Hypothalamus (tissue), 51 donors: ENCODE measurements at places on chromosomes 1 and 21.

DNA sequence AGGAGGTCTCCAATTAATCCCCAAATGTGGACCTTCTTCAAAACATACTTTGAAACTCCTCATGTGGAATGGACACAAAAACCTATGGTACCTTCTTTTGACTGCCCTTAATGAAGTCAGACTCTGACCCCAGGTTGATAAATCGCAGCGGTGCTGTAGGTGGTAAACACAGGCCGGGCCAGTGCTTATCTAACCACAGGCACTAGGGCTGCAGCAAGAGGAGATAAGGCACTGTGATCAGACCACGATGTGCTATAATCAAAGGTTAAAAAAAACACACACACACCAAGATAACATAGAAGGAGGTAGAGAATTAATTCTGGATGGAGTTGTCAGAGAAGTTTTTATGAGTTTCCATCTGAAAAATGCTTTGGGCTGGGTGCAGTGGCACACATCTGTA, 52.3 kb upstream of the SIPA1L2 start:
- DNase-seq: no peak

GRCh38 chr1:99170516-99170915, 93.8 kb upstream of the PLPPR4 start:
- DNase-seq: no peak

DNA sequence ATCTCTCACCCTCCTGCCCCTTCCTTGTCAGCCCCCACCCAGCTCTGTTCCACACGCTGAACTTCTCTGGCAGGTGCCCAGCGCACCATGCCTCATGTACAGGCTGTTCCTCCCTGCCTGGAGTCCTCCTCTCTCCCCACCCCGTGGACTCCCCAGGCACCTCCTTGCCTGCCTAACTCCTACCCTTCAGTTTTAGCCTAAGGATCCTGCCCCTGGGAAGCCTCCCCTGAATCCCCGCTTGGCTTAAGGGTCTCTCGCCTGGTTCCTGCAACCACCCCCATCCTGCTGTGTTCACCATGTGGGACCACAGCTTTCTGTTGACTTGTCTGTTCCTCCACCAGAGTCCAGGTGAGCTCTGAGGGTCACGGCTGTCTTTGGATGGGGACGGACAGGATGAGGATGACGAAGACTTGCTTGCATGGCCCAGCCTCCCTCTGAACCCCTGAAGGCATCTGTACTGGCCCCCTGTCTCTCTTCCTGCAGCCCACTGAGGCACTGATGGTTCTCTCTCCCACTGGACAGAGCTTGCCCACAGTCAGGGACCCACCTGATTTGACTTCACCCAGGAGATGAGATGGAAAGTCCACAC, 153.2 kb upstream of the C1orf174 start:
- no peak for DNase-seq

- DNase-seq: no peak
These were observed 82.8 kb upstream of the CHODL start for GRCh38 chr21:18161841-18162240.

- DNase-seq: no peak
These were observed 29.3 kb downstream of the PRDX6 start for GRCh38 chr1:173506437-173506836.

DNA sequence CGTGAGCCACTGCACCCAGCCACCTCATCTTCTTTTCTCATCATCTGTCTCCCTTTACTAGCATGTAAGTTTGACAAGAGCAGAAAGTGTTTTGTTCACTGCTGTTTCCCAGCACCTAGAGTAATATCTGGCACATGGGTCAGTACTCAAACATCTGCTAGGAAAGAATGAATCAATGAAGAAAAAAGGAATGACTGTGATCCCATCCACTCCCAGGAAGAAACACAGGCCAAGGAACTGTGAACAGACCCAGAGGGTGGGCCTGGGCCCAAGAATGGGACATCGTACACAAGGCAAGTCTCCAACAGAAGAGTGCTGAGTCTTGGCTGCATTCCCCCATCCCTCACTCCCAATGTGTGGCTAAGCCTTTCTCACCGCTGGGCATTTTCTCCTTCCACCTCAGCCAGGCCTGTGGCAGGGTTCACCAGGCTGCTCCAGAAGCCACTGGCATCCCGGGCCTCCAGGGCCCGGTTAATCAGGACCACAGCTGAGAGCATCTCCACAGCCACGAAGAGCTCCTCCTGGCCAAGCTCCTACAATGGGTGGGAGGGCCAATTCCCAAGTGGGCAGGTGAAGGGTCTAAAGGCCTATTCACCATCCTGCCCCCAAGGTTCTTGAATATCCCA, 18.4 kb downstream of the IQGAP3 start:
- no peak for DNase-seq

GRCh38 chr21:39400173-39400572, 45.4 kb downstream of the LCA5L start:
- DNase-seq: no peak

DNA sequence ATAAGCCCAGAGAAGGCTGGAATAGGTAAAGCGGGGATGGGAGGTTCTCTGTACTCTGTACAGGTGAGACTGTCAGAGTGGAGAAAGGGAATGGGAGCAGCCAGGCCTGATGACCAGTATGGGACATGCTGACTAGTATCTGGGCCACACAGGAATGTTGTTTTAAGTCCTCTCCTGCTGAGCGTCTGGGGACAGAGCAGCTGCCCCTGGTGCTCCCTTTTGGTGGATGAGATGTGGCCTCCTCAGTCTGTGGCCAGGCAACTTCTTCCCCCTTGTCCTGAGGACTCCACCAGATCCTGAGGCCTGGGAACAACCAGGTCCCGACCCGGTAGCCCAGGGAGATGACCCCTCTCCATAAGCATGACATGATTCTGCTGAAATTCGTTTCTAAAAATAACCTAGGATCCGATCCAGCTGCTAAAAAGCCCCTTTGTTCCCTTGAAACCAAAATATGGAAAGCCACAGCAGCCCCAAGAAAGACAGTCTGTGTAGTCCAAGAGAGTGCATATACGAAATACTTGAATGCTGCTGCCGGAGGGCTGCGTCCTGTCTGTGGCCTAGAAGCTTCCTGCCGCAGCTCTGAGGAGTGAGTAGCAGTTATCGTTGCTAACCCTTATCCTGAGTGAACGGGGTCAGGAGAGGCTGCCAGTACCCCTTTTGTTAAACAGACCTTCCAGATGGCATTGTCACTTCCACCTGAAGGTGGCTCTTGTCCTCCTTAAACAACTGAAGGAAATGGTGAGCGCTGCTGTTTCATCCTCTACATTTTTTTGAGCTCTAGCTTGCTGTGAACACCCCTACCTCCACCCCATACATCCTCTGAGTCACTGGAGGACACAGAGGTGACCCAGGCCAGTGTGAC, 47.1 kb downstream of the ATP2B4 start:
- DNase-seq: no peak

GRCh38 chr21:29342363-29342957, 43.7 kb downstream of the BACH1 start:
- DNase-seq: no peak

DNA sequence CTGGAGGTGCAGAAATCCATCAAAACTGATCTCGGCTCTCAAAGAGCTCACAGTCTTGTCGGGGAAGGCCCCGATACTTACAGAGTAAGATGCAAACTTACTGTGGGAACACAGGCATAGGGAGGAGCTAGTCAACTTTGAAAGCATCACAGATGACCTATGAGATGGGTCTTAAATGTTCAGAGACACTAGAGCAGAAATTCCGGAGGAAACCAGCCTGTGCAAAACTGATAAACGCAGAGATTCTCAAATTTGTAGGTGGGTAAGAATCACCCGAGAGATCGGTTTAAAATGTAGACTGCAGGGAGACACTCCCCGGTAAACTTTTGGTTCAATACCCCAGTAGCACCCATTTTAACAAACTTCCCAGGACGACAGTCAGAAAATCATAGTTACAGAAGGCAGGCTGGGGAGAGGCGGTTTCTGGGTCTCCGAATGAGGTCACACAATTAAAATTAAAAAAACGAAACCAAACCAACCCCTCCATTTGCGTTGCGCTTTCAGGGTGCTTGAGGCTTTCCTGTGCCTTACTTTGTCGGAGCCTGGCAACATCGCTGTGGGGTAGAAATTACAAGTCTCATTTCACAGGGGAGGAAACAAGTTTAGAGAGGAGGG, 755 bp upstream of the THRAP3 start:
- no peak for DNase-seq

DNA sequence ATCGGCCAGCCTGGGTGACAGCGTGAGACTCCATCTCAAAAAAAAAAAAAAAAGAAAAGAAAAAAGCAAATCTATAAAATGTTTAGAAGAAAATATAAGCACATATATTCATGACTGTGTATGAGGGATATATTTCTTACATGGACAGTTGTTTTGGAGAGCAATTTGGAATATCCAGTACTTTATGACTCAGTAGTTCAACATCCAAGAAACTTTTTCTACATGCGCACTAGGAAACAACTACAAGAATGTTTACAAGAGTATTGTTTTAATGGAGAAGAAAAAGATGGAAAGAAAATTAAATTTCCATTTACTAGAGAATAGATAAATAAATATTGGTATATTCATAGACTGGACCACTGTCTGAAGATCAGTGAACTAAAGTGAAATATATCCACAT, 77.5 kb downstream of the MAST2 start:
- no peak for DNase-seq

DNA sequence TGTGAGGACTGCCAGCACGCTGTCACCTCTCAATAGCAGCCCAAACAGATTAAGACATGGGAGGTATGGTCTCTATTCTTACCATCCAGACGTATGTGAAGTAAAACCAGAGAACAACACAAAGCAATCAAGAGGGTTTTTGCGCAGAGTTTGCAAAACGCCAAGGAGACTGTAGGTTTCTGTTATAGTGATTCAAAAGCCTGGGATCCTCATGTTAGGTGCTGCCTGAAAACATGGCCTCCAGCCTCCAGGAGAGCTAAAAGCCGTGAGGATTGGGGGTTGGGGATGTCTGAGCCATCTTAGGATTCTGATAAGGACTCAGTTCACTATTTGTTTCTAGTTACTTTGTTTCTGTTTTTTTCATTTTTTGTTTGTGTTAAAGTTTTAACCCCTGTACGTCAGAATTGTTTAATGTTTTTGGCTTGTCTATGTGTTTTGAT, 4.2 kb upstream of the CCT8 start:
- DNase-seq: no peak

DNA sequence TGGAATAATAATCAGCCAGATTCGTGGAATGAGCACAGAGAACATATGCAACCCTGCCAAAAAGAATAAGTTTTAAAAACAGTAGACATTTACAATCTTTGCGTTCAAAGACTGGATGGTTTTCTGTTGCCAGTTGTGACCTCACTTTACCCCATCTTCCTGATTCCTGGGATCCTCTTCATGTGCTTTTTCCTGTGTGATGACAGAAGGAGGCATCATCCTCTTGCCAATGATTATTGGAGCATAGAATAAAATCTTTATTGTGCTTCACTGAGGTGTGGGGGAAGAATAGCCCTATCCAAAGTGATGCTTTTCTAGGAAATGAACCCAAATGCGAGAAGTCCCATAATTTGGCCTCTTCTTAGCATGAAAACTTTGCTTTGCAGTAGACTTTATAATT, 15.0 kb upstream of the BARHL2 start:
- DNase-seq: no peak

DNA sequence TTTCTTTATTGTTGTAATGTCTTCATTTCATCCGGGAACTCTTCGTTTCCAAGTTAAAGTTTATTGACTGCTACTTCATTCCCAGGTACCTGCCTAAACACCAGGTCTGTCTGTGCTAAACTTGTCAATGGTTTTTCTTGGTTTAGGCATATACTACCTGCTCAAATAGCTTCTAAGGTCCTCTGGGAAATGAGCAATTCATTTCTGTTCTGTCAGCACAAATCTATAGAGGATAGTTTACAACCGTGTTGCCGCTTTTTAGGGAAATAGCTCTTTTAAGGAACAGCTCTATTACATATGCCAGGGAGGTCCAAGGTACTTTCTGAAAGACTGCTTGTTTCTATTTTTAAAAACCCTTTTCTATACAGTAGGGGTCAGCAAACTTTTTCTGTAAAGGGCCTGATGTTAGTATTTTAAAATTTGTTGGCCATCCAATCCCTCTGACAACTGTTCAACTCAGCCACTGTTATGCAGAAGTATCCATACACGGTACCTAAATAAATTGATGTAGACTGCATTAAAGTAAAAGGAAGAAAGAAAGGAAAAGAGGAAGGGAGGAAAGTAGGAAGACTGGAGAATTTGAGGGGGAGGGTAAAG, 222.7 kb upstream of the PTBP2 start:
- no peak for DNase-seq

DNA sequence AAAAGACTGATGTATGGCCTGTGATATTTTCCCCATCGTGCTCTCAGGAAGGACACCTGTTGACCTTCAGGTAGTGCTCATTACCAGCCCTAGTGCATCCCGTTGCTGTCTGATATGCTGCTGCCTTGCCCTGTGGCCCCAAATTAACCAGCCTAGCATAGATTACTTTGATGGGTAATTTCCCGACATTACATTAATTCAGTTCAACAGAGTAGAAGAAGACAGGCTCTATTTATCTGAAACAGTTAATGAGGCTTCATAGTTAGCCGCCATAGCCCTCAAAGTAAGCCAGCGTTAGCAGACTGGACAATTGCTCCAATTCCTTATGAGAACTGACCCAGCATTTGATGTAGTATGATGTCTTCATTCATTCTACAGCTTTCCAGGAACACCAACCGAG, 257.6 kb downstream of the OLFM3 start:
- no peak for DNase-seq

DNA sequence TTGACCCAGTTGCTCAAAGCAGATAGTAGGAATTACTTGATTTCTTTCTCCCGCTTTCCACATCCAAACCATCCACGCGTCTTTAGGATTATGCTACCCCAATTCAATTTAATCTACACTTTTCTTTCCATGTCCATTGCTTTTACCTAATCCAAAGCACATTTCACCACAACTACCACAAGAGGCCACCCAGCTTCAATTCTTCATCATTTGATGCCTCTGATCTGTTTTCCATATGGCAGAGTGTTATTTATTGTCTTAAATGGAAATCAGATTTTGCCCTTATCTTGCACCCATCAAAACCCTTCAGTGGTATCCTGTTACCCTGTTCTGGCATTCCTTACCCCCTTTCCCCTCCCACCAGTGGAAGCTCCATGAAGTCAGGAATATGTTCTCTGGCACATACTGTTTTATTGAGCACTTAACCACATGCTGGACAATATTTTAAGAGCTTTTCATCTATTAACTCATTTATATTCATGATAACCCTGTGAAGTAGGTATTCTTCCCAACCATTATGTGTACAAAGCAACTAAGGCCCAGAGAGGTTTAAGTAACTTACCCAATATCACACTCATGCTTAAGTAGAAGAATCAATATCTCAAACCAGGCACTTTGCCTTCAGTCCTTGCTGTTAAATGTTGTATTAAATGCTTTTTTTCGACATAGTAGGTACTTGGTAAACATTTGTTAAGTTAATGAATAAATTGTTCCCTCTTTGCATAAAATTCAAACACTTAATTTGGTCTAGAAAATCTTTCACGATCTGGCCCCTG, 34.6 kb downstream of the CLIC4 start:
- DNase-seq: no peak
